GM23248 (cell line): ENCODE measurements at places on chromosomes 6 and 20. TPM values are rescaled to one million over a fixed set of nuclear protein-coding genes. Genes with fewer than 3 reads are reported as not detected.
A peak's percentile ranks its signal among the peaks of the same experiment; 100 is the strongest.

CRIP3 gene
- total RNA-seq, result not detected in 2 replicates

SMOC2 gene
- total RNA-seq, result not detected in 2 replicates

RNF144B gene
- total RNA-seq, result 3.5 and 3.7 TPM in 2 replicates

TFAP2B gene
- total RNA-seq, result not detected in 2 replicates

DNA sequence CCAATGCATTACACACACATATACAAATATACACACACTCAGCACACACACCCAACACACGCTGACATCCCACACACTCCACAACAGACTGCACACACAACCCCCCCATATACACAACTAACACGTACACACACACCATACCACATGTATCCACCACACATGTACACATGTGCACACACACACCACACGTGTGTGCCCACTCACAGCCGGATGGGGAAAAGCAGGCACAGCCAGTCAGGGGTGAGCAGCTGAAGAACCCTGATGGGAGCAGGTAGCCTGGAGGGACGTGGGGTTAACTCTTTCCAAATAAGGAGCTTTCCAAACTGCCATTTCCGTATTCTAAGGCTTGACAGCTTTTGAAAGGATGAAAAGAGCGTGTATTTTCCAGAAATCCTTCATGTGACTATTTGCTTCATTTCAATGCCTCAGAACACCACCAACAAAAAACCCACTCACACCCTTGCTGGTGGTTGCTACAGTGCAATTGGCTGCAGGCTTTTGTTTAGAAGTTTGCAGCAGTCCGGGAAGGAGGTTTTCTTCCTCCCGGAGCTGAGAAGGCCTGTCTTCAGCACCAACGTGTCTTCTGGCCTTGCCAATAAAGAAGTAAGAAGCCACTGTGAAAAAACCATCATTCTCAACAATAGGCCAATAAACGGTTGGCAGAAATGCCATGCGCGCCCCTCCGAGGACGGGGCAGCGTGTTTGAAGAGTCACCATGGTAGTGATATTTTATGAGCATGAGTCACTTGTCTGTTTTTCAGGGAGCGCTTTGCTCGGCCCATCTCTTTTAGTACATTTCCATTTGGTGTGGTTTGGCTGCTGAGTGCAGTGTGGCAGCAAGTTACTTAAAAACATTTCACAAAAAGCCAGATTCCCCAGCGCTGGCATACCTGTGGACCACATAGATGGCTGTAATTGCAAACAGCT lies 131.3 kb upstream of the GMDS start:
- H3K27me3 ChIP-seq, result no peaks in the 10 kb centered on the region
- DNase-seq, result peak; percentile 25
- H3K36me3 ChIP-seq, result no peaks in the 10 kb centered on the region
- H3K27ac ChIP-seq, result no peak overlapping the region

- H3K4me1 ChIP-seq, result no peaks in the 10 kb centered on the region
- H3K4me3 ChIP-seq, result no peak overlapping the region
- H3K36me3 ChIP-seq, result no peaks in the 10 kb centered on the region
- no peak overlapping the region for H3K27ac ChIP-seq
These were observed 27.8 kb downstream of the ADGRG6 start for GRCh38 chr6:142329486-142330113.

- DNase-seq, result no peak
- no peaks in the 10 kb centered on the region for H3K4me1 ChIP-seq
- no peak overlapping the region for H3K27ac ChIP-seq
- no peaks in the 10 kb centered on the region for H3K36me3 ChIP-seq
These were observed 83.4 kb downstream of the RSPH3 start for GRCh38 chr6:158916617-158917016.

- DNase-seq, result no peak
- H3K4me1 ChIP-seq, result no peaks in the 10 kb centered on the region
- H3K27ac ChIP-seq, result no peak overlapping the region
- no peaks in the 10 kb centered on the region for H3K36me3 ChIP-seq
- no peaks in the 10 kb centered on the region for H3K27me3 ChIP-seq
These were observed 266.0 kb upstream of the STXBP5 start for GRCh38 chr6:146938266-146938665.

- DNase-seq, result no peak
- H3K36me3 ChIP-seq, result no peaks in the 10 kb centered on the region
- H3K27ac ChIP-seq, result no peak overlapping the region
- peaks cover 34% of the 10 kb centered on the region for H3K27me3 ChIP-seq
These were observed 52.7 kb downstream of the CDH22 start for GRCh38 chr20:46255440-46256104.

GRCh38 chr20:63124092-63124781 lies 91.7 kb downstream of the YTHDF1 start:
- DNase-seq, result peak; percentile 68
- H3K4me1 ChIP-seq, result no peaks in the 10 kb centered on the region
- H3K27me3 ChIP-seq, result peaks cover 29% of the 10 kb centered on the region
- no peak overlapping the region for H3K27ac ChIP-seq

GRCh38 chr6:1613346-1613687 lies 3.6 kb downstream of the FOXC1 start:
- H3K27me3 ChIP-seq, result peaks cover 8% of the 10 kb centered on the region
- peak overlapping the region; percentile 33 for H3K27ac ChIP-seq
- H3K4me1 ChIP-seq, result peaks cover 6% of the 10 kb centered on the region; the same call in 1 of the 2 replicates
- H3K4me3 ChIP-seq, result peak overlapping the region; percentile 80
- no peak for DNase-seq

- no peaks in the 10 kb centered on the region for H3K27me3 ChIP-seq
- no peak overlapping the region for H3K27ac ChIP-seq
- H3K36me3 ChIP-seq, result no peaks in the 10 kb centered on the region
- peak; percentile 42 for DNase-seq
These were observed 1339.4 kb downstream of the GRIK2 start for GRCh38 chr6:102732898-102733297.

DNA sequence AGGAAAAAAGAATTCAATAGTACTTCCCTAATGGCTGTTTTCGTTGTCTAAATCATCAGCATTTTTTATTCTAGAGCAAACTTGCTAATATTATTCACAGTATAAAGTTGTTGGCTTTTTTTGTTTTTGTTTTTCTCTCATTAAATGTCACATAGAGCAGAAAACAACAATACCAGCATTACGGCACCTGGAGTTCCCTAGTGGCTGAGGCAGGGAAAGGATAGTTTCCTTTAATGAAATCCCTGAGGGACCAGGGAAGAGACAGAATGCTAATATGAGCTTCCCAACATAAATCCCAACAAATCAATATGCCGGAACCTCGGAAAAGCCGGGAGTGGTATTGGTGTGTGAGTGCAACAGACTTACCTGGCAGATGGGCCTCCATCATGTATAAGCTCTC lies 235.2 kb upstream of the ASCC3 start:
- no peaks in the 10 kb centered on the region for H3K27me3 ChIP-seq
- H3K4me3 ChIP-seq, result no peak overlapping the region
- no peak for DNase-seq
- no peak overlapping the region for H3K27ac ChIP-seq
- no peaks in the 10 kb centered on the region for H3K4me1 ChIP-seq
- H3K36me3 ChIP-seq, result no peaks in the 10 kb centered on the region

DNA sequence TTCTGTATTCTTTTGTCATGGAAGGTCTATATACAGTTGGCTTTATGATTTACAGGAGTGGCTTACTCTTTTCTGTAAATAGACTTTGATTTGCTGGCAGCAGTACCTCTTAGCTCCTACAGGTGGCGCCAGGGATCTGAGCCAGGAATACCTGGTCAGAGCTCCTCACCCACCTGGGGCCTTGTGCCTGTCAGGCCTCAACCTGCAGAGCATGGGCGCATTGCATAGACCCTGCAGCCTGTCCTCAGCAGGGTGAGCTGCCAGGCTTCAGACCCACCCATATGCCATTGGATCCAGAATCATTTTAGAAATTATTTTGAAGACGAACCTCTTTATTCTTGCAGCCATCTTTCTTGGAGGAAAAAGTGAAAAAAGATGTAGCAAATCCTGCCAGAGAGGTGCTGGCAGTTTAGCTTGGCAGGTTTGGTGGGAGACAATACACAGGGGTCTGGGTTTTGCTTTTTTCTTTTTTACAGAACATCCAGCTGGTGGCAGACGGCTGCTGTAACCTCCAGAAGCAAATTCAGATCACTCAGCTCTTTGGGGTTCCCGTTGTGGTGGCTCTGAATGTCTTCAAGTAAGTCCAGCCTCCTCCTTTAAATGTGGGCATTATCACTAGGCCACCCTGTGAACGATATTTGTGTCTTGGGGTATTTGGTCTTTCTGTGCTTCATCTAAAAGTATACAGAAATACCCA lies 149.1 kb downstream of the MTHFD1L start:
- peaks cover 68% of the 10 kb centered on the region for H3K36me3 ChIP-seq
- no peak overlapping the region; the same call in 1 of the 2 replicates for H3K27ac ChIP-seq
- no peaks in the 10 kb centered on the region for H3K27me3 ChIP-seq
- H3K4me3 ChIP-seq, result no peak overlapping the region

- no peak overlapping the region for H3K27ac ChIP-seq
- no peak overlapping the region for H3K4me3 ChIP-seq
- no peak for DNase-seq
- no peaks in the 10 kb centered on the region for H3K36me3 ChIP-seq
These were observed 753.4 kb upstream of the MMS22L start for GRCh38 chr6:98036344-98036923.
